ENCODE measurements at places on chromosomes 6 and 20.

GRCh38 chr6:5718231-5718947 is 288.3 kb downstream of the NRN1 start:
- no peak for DNase-seq

DNA sequence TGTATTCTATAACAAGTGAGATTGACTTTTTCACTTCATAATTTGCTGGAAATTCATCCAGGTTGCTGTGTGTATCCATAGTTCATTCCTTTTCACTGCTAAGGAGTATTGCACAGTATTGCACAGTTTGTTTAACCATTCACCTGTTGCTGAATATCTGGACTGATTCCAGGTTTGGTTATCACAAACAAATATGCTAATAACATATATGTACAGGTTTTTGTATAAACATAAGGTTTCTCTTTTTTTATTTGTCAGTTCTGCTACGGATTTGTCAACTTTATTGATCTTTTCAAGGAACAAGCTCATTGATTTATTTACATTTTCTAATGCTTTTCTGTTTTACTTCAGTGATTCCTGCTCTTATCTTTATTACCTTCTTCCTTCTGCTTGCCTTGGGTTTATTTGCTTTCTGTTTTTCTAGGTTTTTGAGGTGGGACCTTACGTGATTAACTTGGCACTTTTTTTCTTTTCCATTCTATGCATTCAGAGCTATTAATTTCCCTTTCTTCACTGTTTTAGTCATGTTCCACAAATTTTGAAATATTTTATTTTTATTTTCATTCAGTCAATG is 117.0 kb upstream of the OGFRL1 start:
- no peak for DNase-seq

DNA sequence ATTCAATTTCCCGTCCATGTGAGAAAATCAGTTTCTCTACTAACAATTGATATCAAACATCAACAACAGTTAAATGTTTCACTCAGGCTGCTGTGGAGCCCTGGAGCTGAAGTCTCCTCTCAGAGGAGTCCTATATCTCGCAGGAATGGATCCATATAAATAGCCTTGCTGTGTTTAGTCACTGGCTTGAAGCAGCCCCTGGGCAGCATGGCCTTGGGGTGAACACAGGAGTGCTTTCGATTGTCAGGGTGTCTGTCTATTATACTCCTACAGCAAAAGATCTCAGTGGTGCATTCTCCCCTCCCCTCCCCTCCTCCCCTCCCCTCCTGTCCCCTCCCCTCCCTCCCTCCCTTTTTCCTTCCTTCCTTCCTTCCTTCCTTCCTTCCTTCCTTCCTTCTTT is 141.9 kb downstream of the CCDC170 start:
- DNase-seq: no peak

- DNase-seq: no peak
Observed at GRCh38 chr6:147704691-147705090, 196.2 kb downstream of the SAMD5 start.

DNA sequence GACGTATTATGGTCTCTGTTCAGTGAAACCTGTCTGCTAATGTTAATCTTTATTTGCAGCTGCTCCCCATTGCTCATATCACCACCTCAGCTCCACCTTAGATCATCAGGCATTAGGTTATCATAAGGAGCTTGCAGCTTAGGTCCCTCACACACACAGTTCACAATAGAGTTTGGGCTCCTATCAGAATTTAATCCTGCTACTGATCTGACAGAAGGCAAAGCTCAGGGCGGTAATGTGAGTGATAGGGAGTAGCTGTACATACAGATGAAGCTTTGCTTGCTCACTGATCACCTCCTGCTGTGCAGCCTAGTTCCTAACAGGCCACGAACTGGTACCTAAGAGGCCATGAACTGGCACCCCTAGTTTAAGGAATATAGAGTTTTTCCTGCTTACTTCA is 989.7 kb downstream of the EYS start:
- DNase-seq: no peak

GRCh38 chr6:7047966-7048365 is 59.8 kb upstream of the RREB1 start:
- DNase-seq: no peak

- DNase-seq: peak; percentile 99
Observed at GRCh38 chr6:36196880-36197548, 470 bp downstream of the BRPF3 start.

GRCh38 chr6:163780994-163781393 is 366.5 kb downstream of the QKI start:
- DNase-seq: peak; percentile 36

DNA sequence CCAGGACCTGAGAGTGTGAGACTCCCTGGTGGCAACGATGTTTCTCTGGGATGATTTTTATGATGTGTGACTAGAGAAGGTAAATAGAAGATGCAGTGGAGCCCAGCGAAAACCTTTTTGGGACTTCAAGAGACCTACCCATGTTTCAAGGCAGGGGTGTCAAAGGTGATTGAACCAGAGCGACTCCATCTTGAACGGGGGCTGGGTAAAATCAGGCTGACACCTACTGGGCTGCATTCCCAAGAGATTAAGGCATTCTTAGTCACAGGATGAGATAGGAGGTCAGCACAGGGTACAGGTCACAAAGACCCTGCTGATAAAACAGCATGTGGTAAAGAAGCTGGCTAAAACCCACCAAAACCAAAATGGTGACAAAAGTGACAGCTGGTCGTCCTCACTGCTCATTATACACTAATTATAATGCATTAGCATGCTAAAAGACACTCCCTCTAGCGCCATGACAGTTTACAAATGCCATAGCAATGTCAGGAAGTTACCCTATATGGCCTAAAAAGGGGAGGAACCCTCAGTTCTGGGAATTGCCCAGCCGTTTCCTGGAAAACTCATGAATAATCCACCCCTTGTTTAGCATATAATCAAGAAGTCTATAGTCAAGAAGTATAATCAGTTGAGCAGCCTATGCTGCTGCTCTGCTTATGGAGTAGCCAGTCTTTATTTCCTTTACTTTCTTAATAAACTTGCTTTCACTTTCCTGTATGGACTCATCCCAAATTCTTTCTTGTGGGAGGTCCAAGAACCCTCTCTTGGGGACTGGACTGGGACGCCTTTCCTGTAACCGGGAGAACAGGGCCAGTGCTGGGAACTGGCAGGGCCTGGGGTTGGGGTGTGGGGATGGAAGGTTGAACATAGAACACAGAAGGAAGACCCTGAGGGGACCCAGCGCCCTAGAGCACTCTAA is 526.4 kb downstream of the QKI start:
- no peak for DNase-seq

GRCh38 chr6:126232671-126233070 is 107.2 kb upstream of the CENPW start:
- no peak for DNase-seq

DNA sequence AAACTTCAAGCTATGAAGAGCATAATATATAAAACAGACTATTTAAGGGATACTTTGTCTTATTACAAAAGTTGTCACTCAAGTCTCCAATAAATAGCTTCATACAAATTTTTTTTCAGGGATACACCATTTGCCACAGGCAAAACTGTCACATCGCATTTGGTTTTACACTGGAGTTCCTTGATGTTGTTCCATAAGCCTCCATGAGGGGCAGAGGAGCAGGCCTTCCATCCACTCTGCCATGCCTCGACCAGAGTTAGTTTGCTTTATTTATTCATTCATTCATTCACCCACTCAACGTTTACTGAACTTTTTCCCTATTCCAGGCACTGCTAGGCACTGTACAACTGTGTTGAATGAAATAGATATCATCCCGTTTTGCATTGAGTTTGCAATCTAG is 246.6 kb downstream of the PHF3 start:
- DNase-seq: no peak

- DNase-seq: no peak
Observed at GRCh38 chr6:71457929-71458328, 169.3 kb downstream of the OGFRL1 start.

DNA sequence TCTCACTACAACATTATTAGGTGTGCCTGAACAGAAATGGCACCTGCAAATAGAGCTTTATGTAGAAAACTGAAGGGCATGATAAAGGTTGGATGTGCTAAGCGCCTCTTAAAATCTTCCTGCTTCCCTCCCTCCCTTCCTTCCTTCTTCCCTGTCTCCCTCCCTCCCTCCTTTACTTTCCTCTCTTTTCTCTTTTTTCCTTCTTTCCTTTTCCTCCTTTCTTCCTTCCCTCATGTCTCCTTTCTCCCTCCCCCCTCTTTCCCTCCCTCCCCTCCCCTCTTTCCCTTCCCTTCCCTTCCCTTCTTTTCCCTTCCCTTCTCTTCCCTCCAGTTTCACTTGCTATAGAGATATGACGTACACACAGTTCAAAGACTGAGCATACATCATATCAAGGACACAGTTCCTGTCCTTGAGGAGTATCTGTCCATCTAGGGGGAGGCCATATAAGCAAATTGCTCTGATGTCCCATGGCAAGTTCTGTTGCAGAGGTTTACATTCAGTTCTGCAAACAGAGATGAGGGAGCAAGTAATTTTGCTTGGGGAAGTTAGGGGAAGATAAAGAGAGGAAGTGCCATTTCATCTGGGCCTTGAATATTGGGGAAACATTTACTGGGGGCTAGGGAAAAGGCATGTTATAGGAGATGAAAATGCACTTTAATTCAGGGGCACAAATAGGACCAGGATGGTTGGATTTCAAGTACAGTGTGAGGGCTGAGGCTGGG is 79.0 kb upstream of the EEF1E1 start:
- DNase-seq: no peak

Measured in Daoy (cell line).